ENCODE measurements at places on chromosomes 2 and 18.

DNA sequence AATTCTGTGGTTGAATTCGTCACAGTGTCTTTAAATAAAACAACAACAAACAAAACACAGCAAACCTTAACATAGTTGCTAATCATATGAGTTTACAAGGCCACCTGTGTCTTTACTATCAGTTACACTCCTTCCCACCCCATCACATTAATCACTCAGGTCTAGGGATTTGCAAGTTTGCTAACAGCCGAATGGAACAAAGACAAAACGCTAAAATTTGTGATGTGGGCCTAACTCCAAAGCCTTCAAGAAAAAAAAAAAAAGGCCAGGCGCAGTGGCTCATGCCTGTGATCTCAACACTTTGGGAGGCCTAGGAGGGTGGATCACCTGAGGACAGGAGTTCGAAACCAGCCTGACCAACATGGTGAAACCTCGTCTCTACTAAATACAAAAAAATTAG lies 566 bp upstream of the POLI start:
- DNase-seq = peak; percentile 49

GRCh38 chr2:29562319-29562718 lies 359.1 kb downstream of the ALK start:
- DNase-seq = no peak

DNA sequence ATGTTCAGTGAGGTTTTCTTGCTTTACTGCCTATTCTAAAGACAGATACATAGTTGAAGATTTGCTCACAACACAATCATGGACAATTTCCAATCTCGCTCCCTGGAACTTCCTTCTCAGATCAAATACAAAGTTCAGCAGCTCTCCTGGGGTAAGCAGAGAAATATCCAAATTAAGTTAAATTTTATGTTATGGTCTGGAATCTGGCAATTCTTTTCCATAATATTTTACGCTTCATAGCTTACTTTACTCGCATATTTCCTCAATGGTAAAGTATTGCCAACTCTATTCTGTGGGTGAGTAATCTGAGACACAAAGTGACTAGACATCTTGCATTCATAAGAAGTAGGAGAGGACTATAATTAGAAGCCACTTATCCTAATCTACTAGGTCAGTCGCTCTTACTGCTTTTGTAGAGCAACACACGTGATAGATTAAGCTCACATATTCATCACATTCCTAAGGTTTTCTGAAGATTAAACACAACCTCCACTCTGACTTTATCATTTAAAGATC lies 529.4 kb downstream of the CCDC85A start:
- no peak for DNase-seq

DNA sequence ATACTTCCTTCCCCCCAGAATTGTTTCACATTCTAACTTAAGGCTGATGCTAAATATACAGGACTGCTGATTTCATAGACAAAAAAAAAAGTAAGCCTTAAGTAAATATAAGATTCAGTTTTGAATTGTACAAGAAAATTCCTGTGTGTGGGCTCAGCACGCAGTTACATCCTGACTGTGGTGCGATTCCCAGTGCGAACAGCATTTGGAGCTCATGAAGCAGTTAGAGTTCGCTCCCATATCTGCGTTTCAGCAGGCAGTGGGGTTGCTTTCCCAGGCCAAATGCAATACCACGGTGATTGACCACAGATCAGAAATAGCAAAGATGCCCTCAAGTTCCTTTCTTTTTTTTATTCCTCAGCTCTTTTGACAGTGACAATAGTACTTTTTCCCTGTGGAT lies 75.6 kb downstream of the SATB2 start:
- no peak for DNase-seq

DNA sequence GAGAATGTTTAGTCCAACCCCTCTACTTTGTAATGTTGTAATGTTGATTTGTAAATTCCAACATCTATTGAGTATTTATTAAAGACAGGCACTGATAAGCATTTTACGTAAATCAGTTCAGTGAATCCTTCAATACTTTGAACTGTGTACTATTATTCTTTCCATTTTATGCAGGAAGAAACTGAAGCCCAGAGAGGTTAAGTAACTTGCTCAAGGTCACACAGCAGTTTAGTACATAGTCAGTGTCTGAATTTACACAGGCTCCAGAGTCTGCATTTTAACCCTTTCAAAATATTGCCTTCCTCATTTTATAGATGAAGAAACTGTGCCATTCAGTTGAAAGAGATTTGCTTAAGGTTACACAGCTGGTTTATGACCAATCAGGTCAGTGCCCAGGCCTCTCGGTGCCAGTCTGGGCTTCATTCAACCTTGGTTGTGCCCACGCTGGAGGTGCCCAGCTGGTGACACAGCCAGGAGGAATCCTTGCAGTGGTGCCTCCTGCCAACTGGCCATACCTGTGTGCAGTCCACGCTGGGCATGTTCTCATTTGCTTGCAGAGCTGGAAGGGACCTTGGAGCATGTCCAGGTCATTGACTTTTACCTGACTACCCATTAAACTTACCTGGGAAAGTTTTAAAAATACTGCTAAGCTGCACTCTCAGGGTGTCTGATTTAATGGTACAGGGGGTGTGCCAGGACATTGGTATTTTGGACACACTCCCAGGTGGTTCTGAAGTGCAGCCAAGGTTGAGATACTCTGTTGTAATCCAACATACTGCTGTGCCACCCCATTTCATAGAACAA lies 74.3 kb upstream of the CYRIA start:
- DNase-seq = no peak

- no peak for DNase-seq
These were observed 123.1 kb downstream of the RAB3GAP1 start for GRCh38 chr2:135175177-135175576.

Data from NAMALWA (cell line).